NCI-H460 (cell line): ENCODE measurements at places on chromosomes 1 and 21. TPM values are rescaled to one million over a fixed set of nuclear protein-coding genes. Genes with fewer than 3 reads are reported as not detected.

VSIG8 gene
- 0.05 TPM in 1 of 2 replicates, not detected in the other for total RNA-seq

NME7 gene
- total RNA-seq: 25.9 and 28.1 TPM in 2 replicates

STUM gene
- total RNA-seq: not detected in 2 replicates

FAM72D gene
- 25.2 and 28.3 TPM in 2 replicates for total RNA-seq

- DNase-seq: no peak
Measured at GRCh38 chr1:228986093-228986904, 251.0 kb downstream of the RHOU start.

DNA sequence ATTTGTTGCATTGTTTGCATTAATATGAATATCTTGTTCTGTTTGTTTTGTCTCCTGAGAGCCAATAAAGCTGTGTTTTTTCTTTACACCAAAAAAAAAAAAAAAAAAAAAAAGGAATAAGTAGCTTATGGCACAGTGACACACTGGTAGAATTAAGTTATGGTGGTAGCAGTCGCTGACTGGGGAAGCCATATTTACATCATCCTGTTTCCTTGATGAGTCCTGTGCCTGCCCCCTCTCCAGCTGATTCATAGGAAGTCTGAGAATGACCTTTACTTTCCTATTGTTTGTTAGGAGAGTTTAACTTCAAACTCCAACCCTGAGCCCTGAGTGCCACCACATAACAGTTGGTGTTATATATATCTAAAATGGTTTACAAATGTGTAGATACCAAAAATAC, 62.2 kb downstream of the OBSCN start:
- peak; percentile 9 for DNase-seq

DNA sequence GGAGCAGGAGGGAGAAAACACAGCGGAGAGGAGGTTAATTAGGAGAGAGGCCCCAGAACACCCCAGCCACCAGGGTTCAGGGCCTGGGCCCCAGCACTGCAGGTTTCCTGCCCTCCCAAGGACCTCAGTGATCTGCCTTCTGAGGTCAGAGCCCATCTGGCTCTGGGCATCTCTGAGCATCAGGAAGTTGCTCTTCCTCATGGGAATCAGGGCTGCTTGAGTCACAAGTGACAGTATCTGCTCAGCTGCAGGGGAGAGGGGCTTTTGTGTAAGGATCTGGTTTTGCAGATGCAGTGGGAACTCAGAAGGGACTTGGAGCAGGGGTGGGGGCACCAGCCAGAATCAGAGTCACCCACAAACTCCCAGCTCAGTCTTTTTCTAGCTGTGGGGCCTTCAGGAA, 472.1 kb downstream of the PTPRU start:
- DNase-seq: no peak

- DNase-seq: no peak
Measured at GRCh38 chr1:173403996-173404395, 73.1 kb upstream of the PRDX6 start.

- DNase-seq: no peak
Measured at GRCh38 chr1:31752952-31753475, 11.1 kb downstream of the ADGRB2 start.

DNA sequence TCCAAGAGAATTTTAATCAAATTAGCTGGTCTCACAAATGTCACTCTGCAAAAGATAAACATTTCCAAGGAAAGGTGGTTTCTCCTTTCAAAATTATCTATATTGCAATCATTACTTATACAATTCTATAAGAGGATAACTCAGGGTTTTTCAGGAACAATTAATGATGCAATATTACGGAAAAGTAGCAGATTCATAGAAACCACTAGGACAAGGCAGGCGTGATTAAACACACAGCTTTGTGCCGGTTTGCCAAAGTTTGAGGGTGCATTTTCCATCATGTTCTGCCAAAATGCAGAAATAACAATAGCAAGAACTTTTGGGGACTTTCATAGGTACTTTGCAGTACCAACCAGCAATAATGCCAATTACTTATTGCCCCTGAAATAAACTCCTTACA, 605 bp downstream of the TNFRSF9 start:
- no peak for DNase-seq

GRCh38 chr1:11311816-11312755, 39.1 kb downstream of the UBIAD1 start:
- DNase-seq: no peak
